Panc1 (cell line): ENCODE measurements at places on chromosomes 3 and 15.

DNA sequence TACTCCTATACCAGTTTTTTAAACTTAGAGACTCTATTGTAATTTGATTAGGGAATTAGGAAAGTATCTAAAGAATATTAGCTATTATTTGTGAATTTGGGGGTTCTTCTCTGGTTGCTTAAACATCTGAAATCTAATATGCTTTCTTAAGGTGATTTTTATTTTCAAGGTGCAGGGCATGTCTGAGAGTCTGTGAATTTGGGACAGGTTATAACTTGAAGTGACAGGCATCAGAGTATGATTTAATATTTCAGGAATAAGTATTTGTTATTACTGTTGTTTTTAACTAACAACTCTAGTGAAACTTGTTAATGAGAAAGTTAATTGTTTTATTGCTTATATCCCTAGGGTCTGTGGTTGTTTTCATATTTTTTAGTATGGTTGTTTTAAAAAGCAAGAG is 321.6 kb upstream of the EPHA3 start:
- no peaks in the 10 kb centered on the region for H3K36me3 ChIP-seq
- H3K4me1 ChIP-seq: no peaks in the 10 kb centered on the region
- no peak overlapping the region for H3K27ac ChIP-seq
- no peak overlapping the region for H3K4me3 ChIP-seq
- no peaks in the 10 kb centered on the region for H3K27me3 ChIP-seq

DNA sequence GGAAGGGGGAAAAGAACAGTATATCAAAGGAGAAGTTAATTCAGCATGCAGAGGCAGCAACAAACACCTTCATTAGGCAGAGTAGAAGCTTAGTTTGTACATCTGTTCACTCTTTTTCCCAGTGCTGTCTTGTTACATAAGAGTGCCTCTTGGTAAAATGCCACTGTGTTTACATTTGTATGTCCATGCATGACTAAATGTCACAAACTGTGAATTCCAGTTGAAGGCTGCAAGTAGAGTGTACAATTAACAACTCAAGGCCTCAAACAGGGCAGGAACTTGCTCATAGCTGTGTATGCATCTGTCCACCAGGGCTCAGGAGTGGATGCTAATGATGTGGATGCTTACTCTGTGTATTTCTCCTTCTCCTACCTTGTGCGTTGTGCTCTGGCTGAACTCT is 214.2 kb upstream of the TPM1 start:
- H3K4me1 ChIP-seq: no peaks in the 10 kb centered on the region
- no peak for DNase-seq
- H3K27me3 ChIP-seq: no peaks in the 10 kb centered on the region
- H3K27ac ChIP-seq: no peak overlapping the region
- no peaks in the 10 kb centered on the region for H3K36me3 ChIP-seq

DNA sequence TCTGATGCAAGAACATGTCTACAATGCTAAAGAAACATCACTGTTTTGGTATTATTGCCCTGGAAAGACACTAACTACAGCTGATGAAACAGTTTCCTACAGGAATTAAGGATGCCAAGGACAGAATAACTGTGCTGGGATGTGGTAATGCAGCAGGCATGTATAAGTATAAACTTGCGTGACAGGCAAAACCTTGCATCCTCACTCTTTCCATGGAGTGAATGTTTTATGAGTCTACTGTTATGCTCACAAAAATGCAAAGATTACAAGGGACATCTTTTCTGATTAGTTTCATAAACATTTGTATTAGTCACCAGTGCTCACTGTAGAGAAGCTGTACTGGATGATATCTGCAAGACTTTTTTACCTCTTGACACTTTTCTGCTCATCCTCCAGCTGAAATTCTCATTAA is 143.6 kb downstream of the NAALADL2 start:
- H3K4me3 ChIP-seq: no peak overlapping the region
- H3K27ac ChIP-seq: no peak overlapping the region
- H3K27me3 ChIP-seq: no peaks in the 10 kb centered on the region
- DNase-seq: peak; percentile 25
- H3K4me1 ChIP-seq: no peaks in the 10 kb centered on the region

DNA sequence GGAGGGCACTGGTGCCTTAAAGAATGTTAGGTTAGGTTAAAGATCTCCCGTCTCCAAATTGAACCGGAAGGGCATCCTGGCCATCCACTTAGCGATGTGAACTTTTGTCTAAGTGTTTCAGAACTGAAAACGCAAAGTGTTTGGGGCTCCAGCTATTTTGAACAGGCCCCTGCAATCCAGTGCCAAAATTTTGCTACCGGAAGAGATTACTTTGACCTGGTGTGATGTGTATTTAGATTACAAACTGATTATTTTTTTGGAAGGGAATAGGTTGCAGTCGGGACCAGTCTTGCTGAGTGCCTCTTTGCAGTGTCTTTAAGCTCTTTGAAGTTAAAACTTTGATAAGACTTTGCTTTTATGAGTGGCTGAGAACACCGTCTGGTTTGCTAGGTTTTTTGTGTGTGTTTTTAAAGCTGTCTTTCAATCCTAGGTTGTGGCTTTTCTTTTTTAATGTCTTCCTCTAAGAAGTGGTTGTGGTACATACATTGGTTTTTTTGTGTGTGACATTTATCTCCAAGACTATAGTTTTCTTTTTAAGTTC is 179.6 kb downstream of the OR4M2 start:
- no peak overlapping the region for H3K4me3 ChIP-seq
- no peak overlapping the region for H3K27ac ChIP-seq
- DNase-seq: no peak
- H3K4me1 ChIP-seq: no peaks in the 10 kb centered on the region
- H3K36me3 ChIP-seq: no peaks in the 10 kb centered on the region

- H3K27me3 ChIP-seq: no peaks in the 10 kb centered on the region
- no peaks in the 10 kb centered on the region for H3K36me3 ChIP-seq
- no peaks in the 10 kb centered on the region for H3K4me1 ChIP-seq
- no peak for DNase-seq
These were observed 11.6 kb upstream of the PIK3CB start for GRCh38 chr3:138846262-138846791.

DNA sequence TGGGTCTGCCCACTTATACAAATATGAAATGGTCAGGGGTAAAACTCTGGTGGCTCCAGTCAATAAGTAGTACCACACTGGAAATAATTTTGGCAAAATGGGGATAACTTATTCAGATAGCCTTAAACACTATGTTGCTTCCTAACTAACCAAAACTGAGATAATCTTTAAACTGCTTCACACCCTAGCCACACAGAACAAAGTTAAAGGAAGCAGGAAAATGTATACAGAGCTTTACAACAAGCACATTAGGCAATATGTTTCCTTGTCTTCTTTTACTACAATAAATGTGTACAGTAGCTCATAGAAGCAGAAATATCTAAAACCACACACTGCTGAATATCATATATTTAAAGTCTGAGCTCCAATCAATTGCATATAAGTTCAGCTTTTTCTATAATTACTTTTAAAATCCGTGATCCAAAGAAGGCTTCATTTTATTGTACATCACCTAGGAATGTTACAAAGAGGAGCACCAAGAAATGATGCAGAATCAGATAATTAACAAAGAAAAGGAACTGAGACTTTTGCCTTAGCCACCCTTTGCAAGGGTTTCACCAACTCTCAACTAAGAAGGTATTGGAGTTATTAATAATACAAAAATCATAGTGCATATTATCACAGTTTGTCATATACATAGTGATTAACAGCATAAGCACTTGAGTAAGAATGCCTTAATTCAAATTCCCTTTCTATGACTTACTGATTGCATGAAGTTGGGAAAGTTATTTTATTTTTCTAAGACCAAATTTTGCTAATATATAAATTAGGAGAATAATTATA is 9.2 kb upstream of the SSR3 start:
- H3K4me1 ChIP-seq: no peaks in the 10 kb centered on the region
- H3K36me3 ChIP-seq: no peaks in the 10 kb centered on the region
- H3K27ac ChIP-seq: no peak overlapping the region
- H3K27me3 ChIP-seq: peaks cover 2% of the 10 kb centered on the region; the same call in 1 of the 2 replicates
- DNase-seq: no peak
